ENCODE measurements at places on chromosomes 7 and 10.

GRCh38 chr10:26486990-26487850, 49.1 kb downstream of the APBB1IP start:
- peak; percentile 62 for DNase-seq

- DNase-seq: no peak
Measured at GRCh38 chr10:74671716-74672115, 154.7 kb upstream of the KAT6B start.

GRCh38 chr7:157153260-157153659, 14.5 kb downstream of the UBE3C start:
- DNase-seq: no peak

GRCh38 chr7:101531726-101532357, 97.3 kb downstream of the MYL10 start:
- no peak for DNase-seq

GRCh38 chr7:40824461-40824860, 689.7 kb downstream of the SUGCT start:
- no peak for DNase-seq

DNA sequence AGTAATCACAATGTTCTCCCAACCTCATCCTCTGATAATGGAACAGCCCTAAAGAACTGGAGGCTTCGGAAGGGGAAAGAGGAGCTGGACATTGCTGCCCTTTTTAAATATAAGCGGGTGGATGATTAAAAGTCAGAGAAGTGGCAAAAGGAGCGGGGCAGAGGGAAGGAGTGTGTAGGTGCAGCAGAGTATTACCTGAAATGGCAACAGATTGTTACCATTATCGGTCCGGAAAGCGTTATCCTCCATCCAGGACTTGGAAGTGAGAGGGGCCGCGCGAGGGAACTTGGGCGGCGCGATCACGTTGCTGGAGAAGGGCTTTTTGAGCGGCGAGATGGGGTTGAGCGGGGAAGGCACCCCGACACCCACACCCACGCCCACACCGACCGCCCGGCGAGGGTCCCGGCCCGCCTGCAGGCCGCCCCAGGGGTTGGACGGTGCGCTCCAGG, 51.7 kb downstream of the CPEB3 start:
- DNase-seq: no peak

DNA sequence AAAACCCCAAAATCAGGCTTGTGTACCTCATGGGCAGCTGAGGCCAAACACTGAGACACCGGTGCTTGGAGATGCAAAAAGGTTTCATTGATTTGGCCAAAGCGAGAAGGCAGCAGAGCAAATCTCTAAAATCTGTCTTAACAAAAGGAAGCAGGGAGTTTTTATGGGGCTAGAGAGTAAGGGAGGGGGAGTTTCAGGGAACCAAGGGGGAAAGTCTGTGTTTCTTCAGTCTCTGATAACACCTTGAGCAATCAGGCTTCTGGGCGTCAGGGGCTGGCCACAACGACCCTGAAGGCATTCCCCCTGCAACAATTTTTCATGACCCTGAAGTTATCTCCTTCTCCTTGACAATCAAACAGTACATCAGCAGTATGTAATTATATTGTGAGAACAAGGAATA, 2.7 kb upstream of the ZNF786 start:
- DNase-seq: no peak

DNA sequence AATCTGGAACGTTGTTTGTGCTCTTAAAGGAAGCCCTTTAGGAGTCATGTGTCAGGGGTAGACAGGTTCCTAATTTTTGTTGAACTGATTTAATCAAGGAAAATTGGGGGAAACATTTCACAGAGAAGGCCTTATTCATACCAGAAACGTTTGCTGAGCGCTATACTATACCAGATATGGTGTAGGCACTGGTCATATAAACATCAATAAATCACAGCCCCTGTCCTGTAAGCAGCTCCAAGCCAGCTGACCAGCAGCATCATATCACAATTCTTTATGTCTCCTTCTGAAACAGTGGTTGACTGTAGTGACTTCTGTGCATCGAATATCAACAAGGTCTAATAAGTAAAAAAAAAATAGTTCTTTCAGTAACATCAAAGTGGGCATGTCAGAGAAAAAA, 1.1 kb downstream of the TMEM178B start:
- no peak for DNase-seq

DNA sequence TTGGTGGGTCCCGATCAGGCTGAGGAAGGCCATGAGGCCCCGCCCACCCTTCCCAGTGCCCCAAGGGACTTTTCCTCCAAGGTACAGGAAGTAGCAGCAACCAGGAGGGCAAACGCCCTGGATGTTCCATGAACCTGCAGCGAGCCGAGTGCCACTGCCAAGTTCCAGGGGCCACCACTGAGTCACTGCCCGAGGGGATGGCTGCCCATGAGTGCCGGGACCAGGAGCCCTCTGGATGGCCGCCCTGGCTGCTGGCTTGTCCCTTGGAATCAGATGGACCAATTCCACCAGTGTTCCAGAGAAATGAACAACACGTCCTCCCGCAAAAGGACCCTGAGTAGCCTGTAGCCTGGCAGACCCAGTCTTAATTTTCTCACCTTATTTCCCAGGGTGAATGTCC, 74.2 kb downstream of the ZRANB1 start:
- no peak for DNase-seq

GRCh38 chr7:28408105-28408959, 4.0 kb upstream of the CREB5 start:
- DNase-seq: no peak

DNA sequence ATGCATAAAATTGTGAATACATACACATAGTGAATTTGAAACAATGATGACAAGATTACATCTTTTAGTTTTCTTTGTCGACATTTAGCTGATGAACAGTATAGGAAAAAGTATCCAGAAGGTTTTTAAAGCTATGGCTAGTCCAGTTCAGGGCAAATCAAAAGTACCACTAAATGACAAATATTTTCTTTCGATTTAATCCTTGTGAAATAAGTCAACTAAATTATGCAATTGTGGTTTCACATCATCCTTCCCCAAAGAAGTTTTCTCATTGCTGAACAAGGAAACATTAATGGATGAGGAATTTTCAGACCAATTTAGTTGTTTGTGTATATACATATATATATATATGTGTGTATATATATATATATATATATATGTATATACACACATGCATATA, 774.0 kb downstream of the DNAJB9 start:
- no peak for DNase-seq

DNA sequence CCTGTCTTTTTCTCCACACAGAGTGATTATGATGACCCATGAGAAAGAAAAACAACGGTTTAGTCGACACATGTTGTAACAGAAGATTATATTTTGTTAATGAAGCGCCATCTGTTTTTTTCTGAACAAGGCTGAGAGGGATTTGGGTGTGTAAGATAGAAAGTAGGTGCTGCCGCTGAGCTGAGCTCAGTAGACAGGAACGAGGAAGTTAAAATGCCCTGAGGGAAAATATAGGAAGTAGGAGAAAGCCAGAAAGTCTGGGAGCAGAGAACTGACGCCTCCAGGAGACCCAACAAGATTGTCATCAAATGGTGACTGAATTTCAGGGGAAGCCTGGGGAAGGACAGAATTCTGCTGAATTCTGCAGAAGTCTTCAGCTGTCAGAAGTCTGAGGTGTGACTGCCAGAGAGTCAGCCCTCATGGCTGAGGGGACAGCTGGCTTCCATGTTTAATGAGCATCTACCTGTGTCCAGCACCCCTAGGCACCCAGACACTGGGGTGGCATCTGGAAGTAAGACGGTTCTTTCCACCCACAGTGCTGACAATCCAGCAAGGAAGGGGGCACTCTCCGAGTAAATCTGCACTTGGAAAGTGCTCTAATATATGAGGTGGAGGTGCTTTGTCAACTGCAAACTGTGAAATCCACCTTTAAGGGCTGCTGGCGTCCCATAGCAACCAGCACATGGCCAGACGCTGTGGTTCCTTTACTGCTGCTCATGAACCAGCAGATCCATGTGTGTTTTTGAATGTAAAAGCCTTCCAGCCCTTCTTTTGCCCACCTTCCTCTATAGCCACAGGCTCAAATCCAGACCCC, 12.5 kb upstream of the TSPAN15 start:
- no peak for DNase-seq

GRCh38 chr10:132774902-132775863, 10.8 kb downstream of the NKX6-2 start:
- DNase-seq: no peak

- DNase-seq: no peak
Measured at GRCh38 chr10:42937649-42938180, 139.2 kb upstream of the RET start.

- no peak for DNase-seq
Measured at GRCh38 chr7:11934796-11935195, 102.8 kb upstream of the THSD7A start.

- DNase-seq: no peak
Measured at GRCh38 chr7:91249506-91250233, 14.6 kb upstream of the FZD1 start.

DNA sequence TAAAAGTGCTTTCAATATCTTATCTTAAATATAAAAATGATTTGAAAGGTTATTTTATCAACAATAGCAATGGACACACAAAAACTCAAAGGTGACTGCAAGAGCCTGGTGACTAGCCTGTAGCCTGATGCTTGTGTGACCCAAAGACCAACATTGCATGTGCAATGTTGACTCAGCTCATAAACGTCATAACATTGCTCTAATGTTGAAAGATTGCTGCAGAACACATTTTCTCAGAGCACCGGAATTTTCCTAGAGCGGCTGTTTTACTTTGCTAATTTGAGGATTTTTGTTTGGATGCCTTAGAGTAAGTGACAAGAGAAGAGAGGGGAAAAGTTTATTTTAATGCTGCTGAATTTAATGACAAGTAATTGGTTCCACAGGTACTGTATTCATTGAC, 107.1 kb downstream of the RAB18 start:
- no peak for DNase-seq

DNA sequence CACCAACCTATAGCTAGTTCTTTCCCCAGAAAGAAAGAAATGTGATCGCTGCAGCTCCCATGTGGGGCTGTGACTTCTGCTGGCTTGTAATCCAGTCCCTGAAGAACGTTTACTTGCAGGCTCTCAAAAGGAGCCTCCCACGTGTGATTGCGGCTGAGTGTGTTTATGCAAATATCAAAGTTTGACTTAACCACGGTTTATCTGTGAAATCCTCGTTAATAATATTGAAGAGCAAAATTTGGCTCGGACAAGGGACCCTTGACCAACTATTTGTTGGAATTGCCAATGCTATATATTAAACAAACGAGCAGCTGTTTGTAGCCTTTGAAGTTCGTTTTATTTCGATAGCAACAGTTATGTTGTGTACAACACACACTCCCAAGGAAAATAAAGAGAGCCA, 470.1 kb upstream of the NRP1 start:
- DNase-seq: no peak

GRCh38 chr7:91759205-91759863, 121.2 kb downstream of the MTERF1 start:
- no peak for DNase-seq

DNA sequence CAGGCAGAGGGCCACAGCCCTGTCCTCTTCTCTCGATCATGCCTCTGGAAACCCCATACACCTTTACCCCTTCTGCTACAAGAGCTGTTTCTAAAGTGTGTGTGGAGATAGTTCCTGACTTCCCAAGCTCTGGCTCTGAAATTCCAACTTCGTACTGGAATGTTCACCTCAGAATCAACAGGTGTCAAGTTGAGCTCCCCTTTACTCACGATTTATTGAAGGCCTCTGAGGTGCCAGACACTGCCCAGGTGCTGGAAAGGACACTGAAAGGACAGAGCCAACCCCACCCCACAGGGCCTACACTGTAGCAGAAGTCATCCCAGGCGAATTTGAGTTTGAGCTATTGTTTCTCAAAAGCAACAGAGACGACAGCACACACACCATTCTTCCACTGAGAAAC, 209.9 kb upstream of the FRMD4A start:
- no peak for DNase-seq

- DNase-seq: no peak
Measured at GRCh38 chr10:95242581-95243317, 48.1 kb downstream of the PDLIM1 start.

DNA sequence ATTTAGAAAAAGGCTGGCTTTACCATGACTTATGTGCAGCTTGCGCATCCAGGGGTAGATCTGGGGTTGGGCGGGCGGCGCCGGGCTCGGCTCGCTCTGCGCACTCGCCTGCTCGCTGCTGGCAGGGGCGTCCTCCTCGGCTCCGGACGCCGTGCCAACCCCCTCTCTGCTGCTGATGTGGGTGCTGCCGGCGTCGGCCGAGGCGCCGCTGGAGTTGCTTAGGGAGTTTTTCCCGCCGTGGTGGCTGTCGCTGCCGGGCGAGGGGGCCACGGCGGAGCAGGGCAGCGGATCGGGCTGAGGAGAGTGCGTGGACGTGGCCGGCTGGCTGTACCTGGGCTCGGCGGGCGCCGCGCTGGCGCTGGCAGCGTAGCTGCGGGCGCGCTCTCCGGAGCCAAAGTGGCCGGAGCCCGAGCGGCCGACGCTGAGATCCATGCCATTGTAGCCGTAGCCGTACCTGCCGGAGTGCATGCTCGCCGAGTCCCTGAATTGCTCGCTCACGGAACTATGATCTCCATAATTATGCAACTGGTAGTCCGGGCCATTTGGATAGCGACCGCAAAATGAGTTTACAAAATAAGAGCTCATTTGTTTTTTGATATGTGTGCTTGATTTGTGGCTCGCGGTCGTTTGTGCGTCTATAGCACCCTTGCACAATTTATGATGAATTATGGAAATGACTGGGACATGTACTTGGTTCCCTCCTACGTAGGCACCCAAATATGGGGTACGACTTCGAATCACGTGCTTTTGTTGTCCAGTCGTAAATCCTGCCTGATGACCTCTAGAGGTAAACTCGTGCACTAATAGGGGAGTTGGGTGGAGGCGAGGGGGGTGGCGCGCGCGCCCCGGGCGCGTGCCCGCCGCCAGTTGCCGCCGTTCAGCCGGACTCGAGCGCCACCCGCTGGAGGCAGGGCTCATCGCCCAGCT, at the start of gene HOXA5:
TSS of gene HOXA5 (minus strand) at position 659 of the 927 bp plus-strand sequence. CDS start at position 585, 74 bp downstream.
- no peak for DNase-seq

DNA sequence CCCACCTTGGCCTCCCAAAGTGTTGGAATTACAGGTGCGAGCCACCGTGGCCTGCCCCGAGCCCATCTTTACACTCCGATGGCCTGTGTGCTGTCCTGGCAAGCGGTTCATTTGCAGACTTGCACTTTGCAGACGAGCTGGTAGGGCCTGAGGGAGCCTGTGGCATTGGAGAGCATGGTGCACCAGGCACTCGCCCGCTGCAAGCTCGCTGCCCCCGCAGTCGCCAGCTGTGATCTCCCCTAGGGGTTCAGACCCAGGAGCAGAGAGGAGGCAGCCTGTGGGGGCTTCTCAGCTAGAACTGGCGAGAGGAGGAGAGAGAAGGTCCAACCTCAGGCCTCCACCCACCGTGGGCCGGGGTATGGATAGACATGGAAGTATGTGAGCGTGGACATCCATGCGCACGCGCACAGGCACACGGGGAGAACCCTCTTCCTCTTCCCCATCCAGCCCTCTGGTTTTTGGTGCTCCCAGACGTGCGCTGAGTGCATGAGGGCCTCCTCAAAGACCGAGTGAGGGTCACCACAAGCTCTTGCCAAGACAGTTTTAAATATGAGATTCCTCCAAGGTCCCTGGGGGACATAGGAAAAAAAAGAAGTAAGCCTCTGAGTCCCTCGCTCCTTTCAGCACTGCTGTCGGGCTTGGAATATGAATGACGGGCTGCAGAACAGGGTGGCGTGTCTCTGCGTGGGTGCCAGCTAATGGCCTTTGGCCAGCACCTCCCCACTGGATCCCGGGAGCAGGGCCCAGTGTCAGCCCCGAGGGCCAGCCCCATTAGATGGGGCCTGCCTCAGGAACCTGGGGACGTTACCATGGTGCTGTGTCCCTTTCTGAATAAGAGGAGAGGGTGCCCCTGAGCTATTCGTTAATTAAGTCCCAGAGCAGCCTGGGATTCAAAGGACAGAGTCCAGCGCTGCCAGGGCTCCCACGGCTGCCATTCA, 15.1 kb upstream of the TTYH3 start:
- DNase-seq: no peak

All from stimulated activated CD4-positive, alpha-beta T cell treated with anti-CD3 and anti-CD28 coated beads, Interleukin-15, amount 100 ng/mL, for 48 hours (primary cell).